ENCODE measurements at places on chromosomes 4 and X.
A peak's percentile ranks its signal among the peaks of the same experiment; 100 is the strongest.

- DNase-seq, result no peak
These were observed 14.4 kb upstream of the ARSJ start for GRCh38 chr4:113993887-113994286.

DNA sequence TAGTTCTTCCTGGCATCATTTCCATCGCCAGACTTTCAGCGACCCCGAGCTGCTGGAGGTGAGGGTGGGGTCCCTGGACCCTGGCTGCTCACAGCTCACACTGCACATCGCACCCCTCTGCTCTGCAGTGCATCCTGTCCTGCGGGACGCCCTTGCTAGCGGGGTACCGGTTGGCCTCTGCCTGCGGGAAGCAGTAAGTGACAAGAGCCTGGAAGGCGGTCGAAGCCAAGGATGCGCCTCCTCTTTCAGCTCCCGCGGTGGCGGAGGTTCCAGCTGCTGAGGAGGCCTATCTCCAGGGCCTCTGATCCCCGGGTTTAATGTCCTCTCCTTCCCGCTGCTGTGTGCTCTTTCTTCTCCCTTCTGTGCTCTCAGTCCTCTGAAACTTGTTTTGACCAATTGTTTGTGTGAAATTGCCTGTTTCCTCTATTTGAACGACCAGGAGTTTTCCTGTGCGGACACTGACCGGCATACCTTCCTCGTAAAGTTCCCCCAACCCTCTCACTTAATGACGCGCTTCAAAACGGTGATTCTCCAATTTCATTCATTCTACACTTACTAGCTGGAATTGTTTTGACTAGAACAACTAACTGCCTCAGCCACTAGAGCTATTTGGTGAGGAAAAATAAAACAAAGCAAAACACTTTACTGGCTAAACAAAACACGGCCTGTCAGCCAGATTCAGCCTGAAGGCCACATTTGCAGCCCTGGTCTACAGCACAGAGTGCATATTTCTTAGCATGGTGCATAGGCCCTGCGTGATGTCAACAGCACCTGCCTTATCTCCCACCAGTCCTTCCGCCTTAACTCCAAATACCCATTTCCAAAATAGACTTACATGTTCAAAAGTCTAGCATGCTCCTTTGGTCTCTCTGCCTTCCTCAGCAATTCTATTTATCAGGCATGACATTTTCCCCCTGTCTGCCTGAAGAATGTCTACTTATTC is 28.0 kb downstream of the MGAT4D start:
- no peak for DNase-seq

DNA sequence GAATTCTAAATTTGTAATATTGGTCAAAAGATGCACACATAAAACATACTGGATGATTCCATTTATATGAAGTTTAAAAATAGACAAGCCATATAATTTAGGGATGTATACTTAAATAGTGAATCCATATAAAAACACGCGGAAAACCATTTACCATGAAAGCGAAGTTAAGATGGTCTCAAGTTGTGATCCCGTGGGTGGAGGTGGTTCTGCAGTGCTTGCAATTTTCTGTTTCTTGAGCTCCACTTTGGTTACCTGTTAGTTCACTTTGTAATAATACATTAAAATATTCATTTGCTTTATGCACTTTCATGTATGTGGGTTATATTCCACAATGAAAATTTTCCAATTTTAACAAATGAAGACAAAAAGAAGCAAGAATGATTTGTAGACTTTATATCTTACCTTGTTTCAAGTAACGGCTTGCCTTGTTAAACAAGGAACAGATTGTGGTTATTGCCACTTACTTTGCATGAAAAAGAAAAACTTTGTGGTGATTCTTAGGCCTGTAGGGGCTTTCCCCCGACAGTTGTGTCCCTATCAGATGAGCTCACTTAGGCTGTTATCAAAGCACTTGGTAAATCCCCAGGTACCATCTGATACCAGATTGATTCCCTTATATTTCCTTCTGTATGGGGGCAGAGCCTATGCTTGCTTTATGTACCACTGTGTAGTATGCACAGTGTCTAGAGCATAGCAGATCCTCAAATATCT is 12.2 kb downstream of the UCP1 start:
- no peak for DNase-seq

GRCh38 chr4:98929341-98930267 is 671 bp upstream of the EIF4E start:
- peak; percentile 27 for DNase-seq

DNA sequence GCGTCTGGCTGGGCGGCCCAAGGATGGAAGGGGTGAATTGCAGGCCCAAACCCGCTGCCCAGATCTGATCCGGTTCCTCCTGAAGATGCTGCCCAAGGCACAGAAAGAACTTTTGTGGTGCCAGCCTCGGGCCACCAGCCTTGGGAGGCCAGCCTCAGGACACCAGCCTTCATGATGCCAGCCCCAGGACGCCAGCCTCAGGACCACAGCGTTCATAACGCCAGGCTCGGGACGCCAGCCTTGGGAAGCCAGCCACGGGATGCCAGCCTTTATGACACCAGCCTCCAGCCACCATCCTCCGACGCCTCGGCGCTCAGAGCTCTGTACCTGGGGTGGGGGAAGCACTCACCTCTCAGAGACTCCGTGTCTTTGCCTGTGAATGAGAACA is 107.8 kb downstream of the ADRA2C start:
- no peak for DNase-seq

DNA sequence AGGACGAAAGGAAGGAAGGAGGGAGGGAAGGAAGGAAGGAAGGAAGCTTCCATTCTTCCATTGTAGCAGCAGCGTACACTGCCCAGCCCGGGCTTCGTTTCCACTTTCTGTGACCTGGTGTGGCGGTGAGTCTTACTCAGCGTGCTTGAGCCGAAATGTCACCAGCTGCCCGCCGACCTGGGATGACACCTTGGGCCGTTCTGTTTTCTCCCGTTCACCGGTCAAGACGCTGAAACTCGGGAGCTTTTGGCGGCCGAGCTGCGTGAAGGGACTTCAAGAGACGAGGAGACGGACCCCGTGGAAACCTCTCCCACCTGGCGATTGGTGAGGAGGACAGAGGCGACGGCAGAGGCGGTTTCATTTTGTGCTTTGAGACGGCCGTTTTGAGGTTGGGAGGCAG is 47.1 kb upstream of the PPP2R3B start:
- no peak for DNase-seq

DNA sequence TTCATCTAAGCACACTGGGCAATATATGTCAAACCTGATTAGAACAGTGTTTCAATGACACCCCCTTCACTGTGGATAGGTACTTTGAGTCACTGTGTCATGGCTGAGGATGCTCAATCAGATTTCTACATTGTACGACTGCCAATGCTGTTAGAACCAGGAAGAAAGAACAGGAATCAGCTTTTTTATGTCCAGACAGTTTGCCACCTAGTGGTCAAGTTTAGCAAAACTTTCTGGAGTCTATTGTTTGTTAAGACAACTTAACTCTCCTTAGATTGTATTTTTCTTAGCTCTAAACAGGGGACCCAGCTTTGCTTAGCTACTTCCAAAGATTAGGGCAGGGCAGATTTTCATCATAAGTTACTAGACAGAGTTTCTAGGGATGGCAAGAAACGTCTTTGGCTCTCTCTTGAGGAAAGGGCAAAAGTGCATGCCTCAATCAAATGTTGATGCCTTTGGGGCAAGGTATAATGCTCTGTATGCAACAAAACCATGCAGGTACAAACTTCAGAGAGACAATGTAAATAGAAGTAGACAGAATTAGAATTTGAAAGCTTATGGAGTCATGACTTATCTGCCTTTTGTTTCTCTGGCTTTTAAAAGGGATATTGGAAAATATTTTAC is 40.5 kb upstream of the BMP3 start:
- DNase-seq, result no peak

DNA sequence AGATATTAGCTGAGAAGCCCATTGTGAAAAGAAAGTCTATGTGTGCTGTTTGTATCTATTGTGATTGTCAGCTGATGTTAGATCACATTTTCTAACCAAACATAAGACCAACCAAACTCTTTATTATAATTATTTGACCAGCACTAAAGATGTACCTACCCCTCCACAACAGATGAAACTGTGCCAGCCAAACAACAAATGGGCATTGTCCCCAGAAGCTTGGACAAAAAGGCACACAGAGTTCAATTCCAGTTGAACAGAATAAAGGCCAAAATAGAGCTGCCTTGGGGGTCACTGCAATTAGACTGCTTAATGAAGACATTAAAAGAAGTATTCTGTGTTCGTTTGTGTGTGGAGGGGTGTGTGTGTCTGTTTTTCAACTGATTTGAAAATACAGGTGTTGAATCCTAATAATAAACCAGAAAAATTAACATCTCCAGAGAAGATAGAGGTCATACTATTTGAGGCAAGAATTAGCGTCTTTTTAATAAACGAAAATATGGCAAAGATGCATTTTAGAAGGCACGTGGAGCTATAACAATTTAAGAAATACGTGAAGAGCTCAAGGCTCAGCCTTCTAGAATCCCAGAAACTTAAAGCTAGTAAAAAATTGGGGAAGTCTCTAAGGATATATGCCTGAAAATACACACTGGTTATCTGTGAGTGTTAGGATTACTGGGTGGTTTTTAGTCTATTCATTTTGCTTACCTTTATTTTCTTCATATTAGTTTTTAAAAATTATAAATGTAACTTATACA is 2.2 kb downstream of the SPP1 start:
- DNase-seq, result no peak

- DNase-seq, result no peak
These were observed 5.1 kb downstream of the PSAPL1 start for GRCh38 chr4:7429601-7430078.

DNA sequence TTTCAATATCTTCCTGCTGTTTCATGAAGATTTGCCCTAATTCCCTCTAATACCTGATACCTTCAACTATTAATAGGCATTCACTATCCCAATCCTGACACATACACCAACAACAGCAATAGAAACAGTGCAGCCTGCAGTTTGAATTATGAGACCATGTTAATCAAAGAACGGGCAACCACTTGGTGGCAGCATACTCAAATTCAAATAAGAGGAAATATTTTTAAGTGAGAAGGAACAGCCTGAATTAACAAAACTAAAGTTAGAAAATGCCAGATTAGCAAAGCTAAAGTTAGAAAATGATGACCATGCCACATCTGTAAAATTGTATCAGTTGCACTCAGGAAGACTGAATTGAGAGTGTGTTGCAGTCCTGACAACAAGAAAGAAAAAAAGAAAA is 204.9 kb downstream of the SMARCA1 start:
- DNase-seq, result no peak

Data from stimulated activated CD8-positive, alpha-beta memory T cell treated with anti-CD3 and anti-CD28 coated beads, Interleukin-7, amount 100 ng/mL, for 48 hours (primary cell).